HuH-7.5 (cell line): ENCODE measurements at places on chromosomes 11 and 22.

DNA sequence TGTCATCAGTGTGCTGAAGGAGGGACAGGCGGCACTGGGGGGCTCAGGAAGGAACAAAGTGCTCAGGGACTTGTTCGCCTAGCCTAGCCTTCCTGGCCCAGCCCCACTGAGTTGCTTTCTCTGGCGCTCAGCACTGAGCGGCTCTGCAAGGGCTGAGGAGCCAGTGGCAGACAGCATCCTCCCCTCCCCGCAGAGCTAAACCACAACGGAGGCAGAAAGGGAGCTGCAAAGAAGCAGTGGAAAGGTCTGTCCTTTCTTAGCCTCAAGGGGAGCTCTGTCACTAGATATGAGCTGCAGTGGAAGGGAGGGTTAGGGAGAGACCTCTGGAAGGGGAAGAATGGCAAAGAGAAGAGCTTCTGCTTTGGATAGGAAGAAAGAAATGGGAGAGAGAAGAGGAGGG lies 89.7 kb upstream of the PHOX2A start:
- no peak for DNase-seq

- DNase-seq: peak; percentile 8
Observed at GRCh38 chr11:10208131-10208575, 85.9 kb downstream of the SBF2 start.

GRCh38 chr11:83819931-83820549 lies 533.9 kb upstream of the CCDC90B start:
- no peak for DNase-seq

DNA sequence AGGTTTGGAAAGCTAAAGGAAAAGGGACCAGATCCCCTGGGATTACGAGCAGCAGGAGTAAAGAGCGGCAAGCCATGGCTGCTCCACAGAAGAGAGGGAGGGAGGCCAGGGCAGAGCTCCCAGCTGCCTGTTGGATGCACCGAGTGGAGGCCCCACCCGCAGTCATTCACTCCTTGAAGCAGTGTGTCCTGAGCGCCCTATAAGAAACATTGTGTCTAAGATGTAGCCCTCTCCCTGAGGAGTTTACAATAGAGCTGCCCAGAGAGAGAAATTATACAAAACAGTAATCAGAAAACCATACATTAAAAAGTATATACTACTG lies 54.7 kb upstream of the CSNK2A3 start:
- no peak for DNase-seq

GRCh38 chr22:29765905-29766631 lies 739 bp downstream of the ZMAT5 start:
- peak; percentile 47 for DNase-seq

DNA sequence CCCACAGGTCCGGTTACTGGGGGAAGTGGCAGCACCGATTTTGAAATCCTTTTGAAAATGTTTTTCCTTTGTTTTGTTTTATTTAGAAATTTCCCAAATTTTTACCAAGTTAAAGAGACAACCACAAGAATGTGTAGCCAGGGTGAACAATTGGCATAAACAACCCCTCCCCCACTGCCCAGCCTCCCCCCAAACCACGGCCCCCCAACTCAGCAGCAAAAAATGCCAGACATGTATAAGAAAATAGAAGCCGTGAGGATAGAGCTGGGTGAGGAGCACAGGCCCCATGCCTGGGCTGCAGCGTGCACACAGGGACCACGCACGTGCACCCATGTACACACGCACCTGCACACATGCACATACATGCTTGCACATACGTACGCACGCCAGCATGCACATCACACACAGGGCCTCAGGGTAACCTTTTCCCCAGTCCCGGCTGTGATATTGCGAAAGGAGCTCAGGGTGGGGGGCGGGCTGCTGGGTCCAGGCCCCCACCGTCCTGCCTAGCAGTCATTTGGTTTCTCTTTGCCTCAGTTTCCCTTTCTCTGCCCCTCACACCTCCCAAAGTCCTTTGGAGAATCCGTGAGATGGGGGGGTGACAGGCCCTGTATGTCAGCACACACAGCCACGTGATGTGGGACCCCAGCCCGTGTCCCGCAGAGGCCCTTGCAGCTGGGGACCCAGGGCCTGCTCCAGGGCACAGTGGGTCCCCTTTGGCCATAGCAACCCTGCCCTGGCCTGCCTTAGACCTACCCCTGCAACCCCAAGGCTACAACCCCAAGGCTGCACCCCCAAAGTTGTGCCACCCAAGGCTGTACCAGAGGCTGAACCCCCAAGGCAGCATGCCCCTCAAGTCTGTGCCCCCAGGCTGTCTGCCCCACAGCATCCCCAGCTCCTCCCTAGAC lies 42.9 kb downstream of the IGF2 start:
- DNase-seq: no peak

DNA sequence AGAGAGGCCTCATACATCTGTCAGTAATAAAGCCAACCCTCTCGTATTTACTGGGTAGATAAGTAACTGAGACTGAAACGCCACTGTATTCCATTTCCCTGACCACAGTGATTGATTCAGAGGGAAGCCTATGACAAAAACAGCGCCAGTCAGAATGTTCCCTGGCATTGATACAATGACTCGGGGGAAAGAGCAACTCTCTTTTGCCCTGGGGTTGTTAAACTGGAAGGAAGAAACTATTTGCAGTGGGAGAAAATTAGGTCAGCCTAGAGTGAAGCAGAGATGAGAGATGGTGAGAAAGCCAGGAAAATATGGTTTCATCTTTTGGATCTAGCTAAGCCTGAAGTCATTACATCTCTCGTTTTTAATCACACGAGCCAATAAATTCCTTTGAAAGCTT lies 48.6 kb upstream of the RBFOX2 start:
- no peak for DNase-seq

GRCh38 chr22:47088480-47089158 lies 326.2 kb downstream of the TBC1D22A start:
- DNase-seq: no peak

DNA sequence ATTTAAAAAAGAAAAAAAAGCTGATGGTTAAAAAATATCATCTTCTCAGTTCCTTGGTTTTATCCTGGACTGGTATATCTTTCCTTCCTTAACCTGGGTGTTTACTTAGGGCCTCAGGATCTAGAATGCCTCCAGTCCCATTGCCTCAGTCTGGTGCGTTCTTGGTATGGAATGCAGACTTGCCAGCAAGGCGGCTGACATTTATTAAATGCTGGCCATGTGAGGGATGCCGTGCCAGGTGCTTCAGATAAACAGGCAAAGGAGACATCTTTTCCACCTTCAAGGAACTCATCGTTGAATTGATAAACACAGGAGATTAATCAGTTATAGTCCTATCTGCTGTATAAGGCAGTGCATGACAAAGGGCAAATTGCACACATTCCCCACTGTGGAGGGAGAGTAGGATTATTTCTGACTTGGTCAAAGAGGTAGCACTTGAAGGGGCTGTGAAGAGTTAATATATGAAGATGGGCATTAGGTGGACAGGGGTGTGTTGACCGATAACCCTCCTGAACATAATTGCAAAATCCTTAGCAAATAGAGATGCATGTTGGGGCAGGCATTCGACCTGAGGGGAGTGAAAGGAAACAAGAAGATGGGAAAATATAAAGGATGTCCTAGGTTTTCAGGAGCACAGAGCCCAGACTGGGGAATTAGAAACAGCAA lies 54.4 kb downstream of the ALX4 start:
- no peak for DNase-seq

DNA sequence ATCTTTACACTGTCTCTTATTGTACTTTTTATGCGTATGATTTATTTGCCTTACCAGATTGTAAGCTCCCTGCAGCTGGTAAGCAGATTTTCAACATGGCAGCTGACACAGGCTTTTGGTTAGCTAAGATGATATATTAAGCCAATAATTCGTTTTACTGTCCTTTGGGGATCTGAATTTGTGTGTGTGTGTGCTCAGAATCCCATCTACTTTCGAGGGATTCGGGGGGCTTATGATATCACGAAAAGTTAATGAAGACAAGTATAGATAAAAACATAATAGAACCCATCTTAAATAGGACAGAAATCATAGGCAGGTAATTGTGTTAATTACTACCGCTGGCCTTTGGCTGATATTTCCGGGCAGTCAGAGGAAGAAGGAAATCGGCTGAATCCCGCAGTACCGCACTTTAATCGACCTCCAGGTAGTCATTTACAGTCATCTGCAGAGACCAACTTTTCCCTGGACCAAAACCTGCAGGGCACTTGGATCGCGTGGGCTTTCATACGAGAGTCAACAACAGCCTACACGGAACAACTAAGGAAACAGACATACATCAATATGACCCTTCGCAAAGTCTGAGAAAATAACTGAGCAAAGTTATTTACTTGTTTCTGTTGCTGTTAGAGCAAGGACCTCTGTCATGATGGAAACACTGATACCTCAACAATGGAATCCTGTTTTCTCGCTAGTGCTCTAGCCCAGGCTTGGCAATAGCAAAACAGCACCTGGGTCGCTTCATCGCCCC lies 802 bp downstream of the KBTBD3 start:
- no peak for DNase-seq
